ENCODE measurements at places on chromosomes 2 and 18.

DNA sequence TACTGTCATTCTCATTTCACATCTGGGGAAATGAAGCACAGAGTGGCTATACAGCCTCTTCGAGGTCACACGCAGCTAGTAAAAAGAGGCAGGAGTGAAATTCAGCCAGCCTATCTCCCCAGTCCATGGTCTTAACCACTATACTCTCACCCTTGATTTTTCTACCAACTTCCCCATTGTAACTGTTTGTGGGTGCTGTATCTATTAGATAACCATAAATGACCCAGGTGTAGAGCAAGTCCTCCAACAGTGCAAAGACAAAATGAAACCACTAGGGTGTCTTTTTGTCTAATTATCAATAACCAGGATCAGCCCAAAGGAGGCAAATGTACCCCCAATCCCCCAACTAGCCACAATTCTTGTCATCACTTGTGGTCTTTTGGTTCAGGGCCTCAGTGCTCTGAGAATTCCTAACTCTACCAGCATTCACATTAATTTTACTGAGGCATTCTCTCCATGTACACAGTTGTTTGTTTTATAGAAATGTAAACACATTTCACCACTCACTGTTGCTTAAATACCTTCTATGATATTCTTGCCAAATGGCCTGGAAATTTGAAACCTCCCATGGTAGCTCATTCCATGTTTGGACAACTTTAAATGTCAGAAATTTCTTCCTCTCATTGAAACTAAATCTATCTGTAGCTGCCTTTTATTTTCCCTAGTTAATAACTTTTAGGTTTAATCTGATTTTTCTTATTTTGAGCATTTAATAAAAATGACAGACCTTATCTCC, 58.7 kb downstream of the SLC40A1 start:
- DNase-seq = no peak

- DNase-seq = no peak
Measured at GRCh38 chr2:50748671-50749070, 283.3 kb downstream of the NRXN1 start.

GRCh38 chr2:123500346-123500745, 524.7 kb upstream of the CNTNAP5 start:
- no peak for DNase-seq

GRCh38 chr2:220162320-220162719, 534.9 kb downstream of the SLC4A3 start:
- no peak for DNase-seq

- no peak for DNase-seq
Measured at GRCh38 chr2:98541906-98542305, 66.4 kb downstream of the COA5 start.

GRCh38 chr18:57819671-57820460, 16.8 kb upstream of the ATP8B1 start:
- DNase-seq = peak; percentile 19

DNA sequence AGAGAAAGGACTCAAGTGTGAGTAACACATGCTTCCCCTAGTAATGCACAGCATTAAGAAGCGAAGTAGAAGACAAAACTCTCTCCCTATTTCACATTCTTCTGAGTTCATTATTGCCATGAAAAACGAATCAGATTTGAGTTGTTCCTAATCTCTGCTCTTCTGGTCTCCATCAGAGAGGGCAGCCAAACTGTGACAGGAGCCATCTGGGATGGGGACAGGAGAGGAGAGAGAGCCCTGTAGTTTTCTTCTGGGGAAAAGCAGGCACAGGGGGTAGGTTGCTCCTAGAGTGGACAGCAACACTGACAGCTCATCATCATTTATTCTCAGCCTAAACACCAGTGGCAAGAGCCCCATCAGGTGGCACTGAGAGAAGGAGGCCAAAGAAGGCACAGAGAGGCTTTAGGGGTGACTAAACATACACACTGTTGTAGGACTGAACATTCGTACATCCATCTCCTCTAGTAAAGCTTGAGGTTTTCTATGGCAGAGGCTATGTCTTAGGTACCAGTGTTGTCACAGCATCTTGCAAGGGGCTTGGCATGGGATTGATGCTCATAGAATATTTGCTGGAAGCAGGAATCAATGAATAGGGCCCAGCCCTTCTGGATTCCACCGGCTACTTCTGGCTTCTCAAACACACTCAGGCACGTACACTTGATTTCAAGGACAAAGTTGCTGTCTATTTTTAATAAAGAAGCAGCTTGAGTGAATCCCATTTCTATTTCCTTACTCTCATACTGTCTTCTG, 33.1 kb downstream of the SLC8A1 start:
- no peak for DNase-seq

- no peak for DNase-seq
Measured at GRCh38 chr18:79944746-79945117, 6.7 kb downstream of the SLC66A2 start.

- DNase-seq = no peak
Measured at GRCh38 chr2:98356729-98357128, 10.5 kb downstream of the CNGA3 start.

GRCh38 chr18:79708412-79708811, 28.8 kb downstream of the CTDP1 start:
- no peak for DNase-seq

- DNase-seq = no peak
Measured at GRCh38 chr18:22346401-22346952, 71.2 kb downstream of the CTAGE1 start.

DNA sequence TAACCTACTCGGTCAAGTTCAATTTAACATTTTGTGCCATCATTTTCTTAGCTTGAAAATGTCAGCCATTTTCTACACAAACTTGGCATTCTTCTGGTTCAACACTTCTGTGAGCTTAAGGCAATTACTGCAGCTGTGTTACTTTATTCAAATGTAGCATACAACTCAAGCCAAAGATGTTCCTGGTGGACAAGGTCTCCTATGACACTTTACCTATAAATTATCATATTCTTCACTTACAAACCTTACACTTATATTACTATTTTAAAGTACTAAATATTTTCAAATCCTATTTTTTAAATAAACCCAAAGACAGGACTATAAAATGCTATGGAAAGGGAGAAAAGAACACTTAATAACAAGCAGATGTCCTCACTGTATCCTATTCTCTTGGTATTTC, 1045.3 kb downstream of the TSN start:
- DNase-seq = no peak

DNA sequence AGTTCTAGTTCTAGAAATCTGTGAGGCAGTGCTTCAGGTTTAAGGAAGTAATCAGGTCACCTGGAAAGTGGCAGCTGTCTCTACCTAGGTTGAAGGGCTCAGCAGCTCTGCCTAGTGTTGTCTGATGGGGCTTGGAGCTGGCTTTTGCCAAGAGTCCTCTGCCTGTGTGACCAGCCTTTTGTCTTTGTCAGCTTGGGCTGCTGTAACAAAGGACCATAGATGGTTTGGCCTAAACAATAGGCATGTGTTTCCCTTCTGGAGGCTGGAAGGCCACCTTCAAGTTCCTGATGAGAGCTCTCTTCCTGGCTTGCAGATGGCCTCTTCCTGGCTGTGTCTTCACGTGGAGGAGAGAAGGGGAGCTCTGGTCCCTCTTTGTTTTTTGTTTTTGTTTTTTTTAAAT, 13.3 kb downstream of the UBE2F start:
- no peak for DNase-seq

- DNase-seq = no peak
Measured at GRCh38 chr2:197232010-197232409, 78.6 kb downstream of the ANKRD44 start.

DNA sequence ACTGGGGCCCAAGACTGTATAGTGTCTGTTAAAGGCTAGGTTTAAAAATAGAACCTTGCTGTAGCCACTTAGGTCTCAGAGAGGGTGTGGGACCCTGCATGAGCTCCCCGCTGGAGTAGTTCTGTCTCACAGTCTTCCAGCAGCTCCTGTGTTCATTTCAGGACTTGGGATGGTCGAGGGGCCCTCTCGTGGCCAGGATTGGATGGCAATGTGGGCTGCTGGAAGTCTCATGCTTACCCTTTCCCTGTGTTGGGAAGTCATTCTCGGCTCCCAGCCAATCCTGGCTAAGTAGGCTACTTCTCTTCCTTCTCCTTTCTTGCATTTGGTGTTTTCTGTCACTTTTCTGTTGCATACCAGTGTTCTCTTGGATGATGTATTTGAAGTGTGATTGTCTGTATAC, 284.0 kb upstream of the GCFC2 start:
- DNase-seq = no peak

DNA sequence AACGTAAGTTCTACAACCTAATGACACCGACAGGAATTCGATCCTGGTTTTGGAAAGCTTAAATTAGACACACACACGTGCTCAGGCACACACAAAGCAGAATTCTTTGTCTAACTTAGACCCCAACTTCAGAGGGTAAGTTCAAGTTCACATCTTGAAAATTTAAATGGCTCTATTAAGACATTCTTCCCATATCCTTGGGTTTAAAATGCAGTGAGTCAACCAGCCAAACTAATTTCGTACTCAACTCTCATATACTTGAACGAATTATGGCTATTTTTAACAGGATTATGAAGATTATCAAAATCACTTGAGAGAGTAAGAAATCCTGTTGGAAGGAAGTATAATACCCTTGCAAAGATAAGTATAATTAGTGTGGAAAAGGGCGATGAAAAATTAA, 53.2 kb upstream of the ARL4C start:
- DNase-seq = no peak

- no peak for DNase-seq
Measured at GRCh38 chr18:52888014-52888413, 548.0 kb downstream of the DCC start.

- no peak for DNase-seq
Measured at GRCh38 chr2:41400088-41400665, 647.6 kb upstream of the PKDCC start.

- DNase-seq = no peak
Measured at GRCh38 chr2:155442755-155443372, 744.4 kb downstream of the KCNJ3 start.

DNA sequence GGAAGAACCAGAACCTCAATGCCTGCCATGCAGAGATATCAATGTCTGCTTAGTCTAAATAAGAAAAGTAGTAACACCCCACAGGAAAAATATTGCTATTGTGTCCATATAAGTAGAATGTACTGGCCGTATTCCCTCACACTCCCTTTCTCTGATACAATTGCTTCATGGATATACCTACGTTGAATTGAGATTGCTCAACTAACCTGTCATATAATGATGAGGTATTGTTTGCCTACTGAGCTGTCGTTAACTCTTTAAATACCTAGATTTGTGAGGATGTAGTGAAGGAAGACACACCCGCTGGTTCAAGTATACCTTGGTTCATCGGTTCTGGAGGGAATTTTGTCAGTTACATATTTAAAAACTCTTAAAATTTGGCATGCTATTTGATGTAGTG, 480.7 kb upstream of the TCF4 start:
- no peak for DNase-seq

GRCh38 chr2:226934546-226935201, 98.8 kb downstream of the RHBDD1 start:
- no peak for DNase-seq

DNA sequence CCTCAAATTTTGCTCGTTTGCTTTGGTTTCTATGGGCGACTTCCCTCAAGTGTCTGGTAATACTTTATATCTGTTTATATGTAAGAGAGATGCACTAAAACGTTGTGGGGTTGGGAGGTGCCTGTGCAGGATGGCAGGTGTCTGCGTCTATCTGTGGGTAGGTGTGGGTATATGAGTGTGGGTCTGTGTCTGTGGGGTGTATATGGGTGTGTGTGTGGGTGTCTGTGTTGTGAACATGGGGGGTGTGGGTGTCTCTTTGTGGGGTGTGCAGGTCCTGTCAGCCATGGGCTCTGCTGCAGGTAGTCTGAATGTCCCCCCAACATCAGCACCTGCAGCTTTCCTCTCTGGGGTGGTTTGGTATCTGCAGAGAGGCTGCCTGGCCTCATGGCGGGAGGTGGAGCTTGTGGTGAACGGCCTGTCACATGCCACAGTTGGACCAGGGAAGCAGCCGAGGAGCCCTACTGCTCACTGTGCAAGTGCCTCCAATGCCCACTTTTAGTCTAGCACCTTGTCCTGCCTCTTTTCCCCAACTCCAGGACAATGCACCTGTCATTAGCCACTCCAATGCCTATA, 90.3 kb downstream of the LPIN1 start:
- no peak for DNase-seq

DNA sequence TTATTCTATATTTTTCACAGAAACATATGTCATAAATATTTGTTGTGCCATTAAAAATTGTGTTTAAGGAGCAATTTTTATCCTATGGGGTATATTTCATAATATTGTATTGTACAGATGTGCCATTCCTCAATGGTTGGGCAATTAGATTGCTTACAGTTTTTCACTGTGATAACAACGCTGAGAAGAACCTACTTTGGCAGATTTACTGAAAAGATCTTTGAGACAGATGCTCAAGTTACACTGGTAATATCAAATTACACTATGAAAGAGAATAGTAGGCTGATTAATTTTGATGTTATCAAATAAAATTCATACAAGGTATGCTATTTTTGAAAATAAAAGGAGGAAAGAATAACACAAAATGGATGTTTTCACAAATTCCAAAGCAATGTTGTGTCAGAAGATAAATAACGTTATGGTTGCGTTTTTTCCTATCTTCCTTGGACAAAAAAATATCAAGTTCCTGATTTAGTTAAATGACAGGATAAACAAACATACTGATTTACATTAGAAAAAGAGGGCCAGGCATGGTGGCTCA, 335.1 kb upstream of the ZNF521 start:
- no peak for DNase-seq

- DNase-seq = no peak
Measured at GRCh38 chr2:55595536-55595935, 21.9 kb downstream of the PPP4R3B start.

DNA sequence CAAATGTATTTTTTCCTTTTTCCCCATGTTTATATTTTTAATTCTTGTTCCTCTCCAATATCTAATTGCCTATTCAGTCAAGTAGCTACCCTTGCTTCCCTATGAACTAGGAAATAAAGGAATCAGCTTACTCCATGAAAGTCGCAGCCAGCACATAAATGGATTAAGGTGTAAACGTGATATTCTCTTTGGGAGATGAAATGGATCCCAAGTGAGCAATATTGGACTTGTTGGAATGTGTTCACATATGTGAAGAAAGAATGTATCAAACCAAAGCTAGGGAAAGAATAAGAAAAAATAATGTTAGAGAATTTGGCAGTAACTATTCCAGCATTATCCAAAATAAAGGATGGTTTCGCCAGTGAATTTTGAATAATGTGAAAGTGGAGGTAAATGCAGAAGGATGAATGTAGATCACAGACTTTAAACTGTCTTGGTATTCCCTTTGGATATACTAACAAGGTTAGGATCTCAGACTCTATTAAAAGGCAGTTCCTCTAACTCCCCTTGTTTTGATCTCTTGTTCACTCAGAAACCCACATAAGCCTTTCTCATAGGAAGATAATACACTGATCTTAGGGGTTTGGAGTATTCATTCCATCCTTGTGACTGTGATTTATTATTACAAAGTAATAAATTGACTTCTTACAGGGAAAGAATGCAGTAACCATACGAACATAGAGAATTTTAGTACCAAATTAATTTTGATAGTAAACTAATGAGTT, 208.1 kb downstream of the BABAM2 start:
- DNase-seq = no peak

GRCh38 chr2:242013771-242014170, 144.2 kb downstream of the RTP5 start:
- DNase-seq = no peak

GRCh38 chr2:60550178-60550983, 3.1 kb downstream of the BCL11A start:
- DNase-seq = peak; percentile 94

GRCh38 chr2:193462411-193462810, 1267.7 kb upstream of the TMEFF2 start:
- DNase-seq = no peak

- no peak for DNase-seq
Measured at GRCh38 chr2:9811679-9812511, 31.4 kb upstream of the TAF1B start.

GRCh38 chr2:240390091-240391073, 45.1 kb upstream of the GPC1 start:
- DNase-seq = no peak

GRCh38 chr2:206481056-206481455, 37.7 kb downstream of the ADAM23 start:
- no peak for DNase-seq
